IMR-90 (cell line): ENCODE measurements at places on chromosomes 7 and 10. TPM values are rescaled to one million over a fixed set of nuclear protein-coding genes. Genes with fewer than 3 reads are reported as not detected.
A peak's percentile ranks its signal among the peaks of the same experiment; 100 is the strongest.

The HTR5A gene
- not detected in 2 replicates for total RNA-seq

The FUOM gene
- total RNA-seq = 26.3 and 28.1 TPM in 2 replicates

The ZNF398 gene
- total RNA-seq = 7.9 and 9.2 TPM in 2 replicates

The VSIR gene
- total RNA-seq = 5.0 and 5.3 TPM in 2 replicates

The SNX10 gene
- total RNA-seq = not detected in 2 replicates

The PNLIP gene
- not detected in 2 replicates for total RNA-seq

The RAMP3 gene
- total RNA-seq = not detected in 2 replicates

The TEX36 gene
- total RNA-seq = not detected in 2 replicates

The EXOC6 gene
- 11.5 and 29.2 TPM in 2 replicates for total RNA-seq

The OR2A12 gene
- total RNA-seq = not detected in 2 replicates

The RARRES2 gene
- total RNA-seq = not detected in 2 replicates

The AGAP4 gene
- total RNA-seq = 1.8 and 1.9 TPM in 2 replicates

The CRHR2 gene
- not detected in 2 replicates for total RNA-seq

The ZPBP gene
- not detected in 2 replicates for total RNA-seq

- no peak for DNase-seq
These were observed 42.4 kb upstream of the FAM20C start for GRCh38 chr7:149791-150636.

GRCh38 chr7:125032943-125033342, 103.3 kb upstream of the POT1 start:
- DNase-seq = no peak

DNA sequence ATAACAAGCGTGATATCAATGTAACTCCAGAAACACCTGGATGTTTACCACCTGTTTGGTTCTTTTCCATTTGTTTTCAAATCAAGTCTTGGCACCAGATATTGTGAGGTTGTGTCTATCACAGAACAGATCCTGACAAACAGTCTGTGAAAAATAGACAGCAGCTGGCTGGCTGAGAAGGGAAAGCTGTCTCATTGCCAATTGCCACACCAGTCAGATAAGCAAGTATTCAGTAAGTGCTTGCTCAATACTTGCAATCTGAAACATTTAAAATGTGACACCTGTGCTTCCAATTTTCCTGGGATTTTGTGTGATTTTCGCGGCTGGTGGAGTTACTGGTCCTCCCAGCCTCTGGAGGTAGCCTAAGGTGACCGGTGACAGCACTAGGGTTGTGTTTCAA, 147.9 kb upstream of the MYO3A start:
- DNase-seq = no peak

GRCh38 chr7:73828107-73828803, 2.5 kb upstream of the CLDN4 start:
- DNase-seq = peak; percentile 64

- DNase-seq = no peak
These were observed 678.2 kb downstream of the GRM8 start for GRCh38 chr7:126574276-126575250.

DNA sequence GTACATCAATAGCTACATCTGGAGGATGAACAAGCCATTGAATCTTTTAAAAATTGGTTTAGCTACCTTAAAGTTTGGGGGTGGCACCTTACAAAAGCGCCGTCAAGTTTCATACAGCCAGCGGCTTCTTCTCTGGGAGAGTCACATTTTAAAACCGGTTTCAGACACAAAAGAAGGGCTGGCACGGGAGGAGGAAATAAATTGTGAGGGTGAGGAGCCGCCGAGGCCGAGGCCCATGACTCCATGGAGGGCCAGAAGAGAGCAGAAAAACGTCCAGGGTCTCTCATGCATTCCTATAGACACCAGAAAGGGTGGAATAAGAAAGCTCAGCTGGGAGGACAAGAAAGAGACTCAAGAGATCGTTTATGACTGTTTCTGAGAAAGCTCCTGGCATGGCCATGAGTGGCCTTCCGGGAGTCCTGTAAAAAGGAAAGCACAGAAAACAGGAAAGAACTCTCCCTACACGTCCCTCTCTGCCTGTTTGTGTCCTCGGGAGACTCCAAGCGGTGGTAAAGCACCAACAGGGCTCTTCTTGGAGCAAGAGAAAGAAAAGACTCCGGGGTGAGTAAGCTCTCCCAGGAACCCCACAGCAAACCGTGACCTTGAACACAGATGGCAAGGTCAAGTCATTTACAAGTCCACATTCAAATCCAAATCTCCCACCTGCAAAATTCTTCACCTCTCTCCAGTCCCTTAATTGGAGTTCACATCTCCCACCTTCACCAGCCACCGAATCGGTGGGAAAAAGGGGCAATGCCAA, 1.8 kb downstream of the FRAT2 start:
- DNase-seq = peak; percentile 87

- DNase-seq = peak; percentile 73
These were observed 17.0 kb downstream of the IL15RA start for GRCh38 chr10:5960070-5960972.

GRCh38 chr10:124651402-124651891, 92.7 kb downstream of the FAM53B start:
- DNase-seq = no peak

- DNase-seq = no peak
These were observed 145.6 kb downstream of the PFKFB3 start for GRCh38 chr10:6348096-6348874.

GRCh38 chr7:155190688-155191087, 107.0 kb upstream of the INSIG1 start:
- DNase-seq = no peak

DNA sequence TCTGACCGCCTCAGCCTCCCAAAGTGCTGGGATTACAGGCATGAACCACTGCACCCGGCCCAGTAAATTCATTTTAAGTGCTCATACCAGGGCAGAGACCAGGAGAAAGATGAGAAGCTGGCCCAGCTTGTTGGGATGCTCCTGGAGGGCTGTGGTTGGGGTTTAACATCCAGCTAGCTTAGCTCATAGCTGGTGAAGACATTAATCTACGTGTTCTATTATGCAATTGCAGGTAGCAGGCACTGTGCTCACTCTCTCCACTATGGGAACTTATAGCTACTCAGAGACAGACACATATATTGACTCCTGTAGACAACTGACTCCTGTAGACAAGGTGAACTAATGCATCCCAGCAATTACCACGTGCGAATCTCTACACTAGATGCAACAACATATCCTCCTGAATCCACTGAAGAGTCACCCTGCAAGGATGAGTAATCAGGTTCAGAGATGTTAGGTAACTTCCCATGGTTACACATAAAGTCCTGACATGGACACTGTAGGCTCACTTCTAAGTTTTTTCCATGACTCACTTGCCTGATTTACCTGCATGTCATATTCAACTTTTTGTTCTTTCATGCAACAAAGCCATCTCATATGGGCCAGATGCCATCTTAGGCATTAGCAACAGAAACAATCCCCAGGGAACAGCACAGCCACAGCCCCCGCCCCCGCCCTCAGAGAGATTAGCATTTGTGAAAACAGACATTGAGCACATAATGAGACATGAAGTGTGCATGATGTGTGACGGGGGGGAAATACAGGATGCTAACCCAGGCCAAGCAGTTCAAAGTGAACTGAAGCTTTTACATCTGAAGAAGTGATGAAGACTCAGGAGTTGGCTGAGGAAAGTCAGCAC, 37.2 kb downstream of the ERLIN1 start:
- peak; percentile 58 for DNase-seq

DNA sequence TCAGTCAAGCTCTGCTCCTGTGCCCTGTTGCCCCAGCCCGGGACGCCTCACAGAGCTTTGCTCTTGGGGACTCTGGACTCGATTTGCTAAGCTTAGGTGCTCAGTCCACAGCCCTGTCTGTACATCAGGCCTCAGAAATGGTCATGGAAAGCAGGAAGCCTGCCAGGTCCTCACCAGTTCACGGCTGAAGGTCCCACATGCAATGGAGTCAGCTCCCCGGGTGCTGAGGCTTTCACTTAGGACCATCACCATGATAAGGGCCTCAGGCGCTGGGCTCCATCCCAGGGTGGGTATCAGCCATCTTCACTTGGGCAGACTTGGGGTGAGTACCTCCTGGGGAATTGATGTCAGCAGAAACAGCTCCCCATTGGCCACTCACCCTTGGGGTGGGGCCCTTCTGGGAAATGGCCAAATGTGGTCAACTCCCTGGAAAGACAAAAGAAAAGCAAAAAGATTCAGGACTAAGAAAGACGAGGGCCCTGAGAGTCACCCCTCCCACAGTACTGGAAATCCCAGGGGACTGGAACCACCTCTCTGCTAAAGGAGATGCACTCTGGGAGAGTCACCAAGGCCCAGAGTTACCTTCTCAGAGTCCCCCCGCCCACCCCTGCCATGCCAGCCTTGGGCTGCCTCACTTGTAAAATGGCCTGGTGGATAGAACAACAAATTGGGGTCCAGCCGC, 37.6 kb downstream of the FAM53B start:
- DNase-seq = no peak

GRCh38 chr10:124419635-124420034, 912 bp upstream of the OAT start:
- no peak for DNase-seq

DNA sequence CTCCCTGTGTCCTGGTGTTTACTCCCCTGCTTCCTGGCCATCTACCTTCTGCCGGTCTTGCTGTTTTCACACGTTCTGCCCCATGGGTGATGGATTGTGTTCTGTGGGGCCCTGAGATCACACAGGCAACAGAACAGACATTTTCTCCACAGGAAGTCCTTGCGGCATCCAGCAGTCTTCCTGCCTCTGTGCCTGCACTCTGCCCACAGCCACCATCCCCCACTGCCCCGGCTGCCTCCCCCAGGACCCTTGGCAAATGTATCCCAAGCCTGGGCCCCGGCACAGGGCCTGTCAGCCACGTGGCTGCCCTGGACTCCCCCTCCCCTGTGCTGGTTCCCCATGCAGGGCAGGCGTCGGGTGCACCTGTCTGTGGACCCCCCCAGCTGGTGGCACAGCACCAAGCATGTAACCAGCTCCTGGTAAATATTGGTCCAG, 184.2 kb downstream of the WDR37 start:
- no peak for DNase-seq

DNA sequence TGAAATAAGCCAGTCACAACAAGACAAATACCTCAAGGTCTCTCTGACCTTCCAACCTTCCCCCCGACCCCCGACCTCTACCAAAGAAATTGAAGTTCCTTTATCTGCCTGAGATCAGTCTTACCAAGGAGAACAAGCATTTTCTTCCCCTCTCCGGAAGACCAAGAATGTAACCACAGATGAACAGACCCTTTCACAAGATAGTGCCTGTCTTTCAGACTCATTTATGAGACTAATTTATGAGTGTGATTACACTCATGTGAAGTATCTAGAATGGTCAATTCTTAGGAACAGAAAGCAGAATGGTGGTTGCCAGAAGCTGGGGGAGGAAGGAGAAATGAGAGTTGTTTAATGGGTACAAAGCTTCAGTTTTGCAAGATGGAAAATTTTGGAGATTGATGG, 108.9 kb upstream of the MKLN1 start:
- no peak for DNase-seq

DNA sequence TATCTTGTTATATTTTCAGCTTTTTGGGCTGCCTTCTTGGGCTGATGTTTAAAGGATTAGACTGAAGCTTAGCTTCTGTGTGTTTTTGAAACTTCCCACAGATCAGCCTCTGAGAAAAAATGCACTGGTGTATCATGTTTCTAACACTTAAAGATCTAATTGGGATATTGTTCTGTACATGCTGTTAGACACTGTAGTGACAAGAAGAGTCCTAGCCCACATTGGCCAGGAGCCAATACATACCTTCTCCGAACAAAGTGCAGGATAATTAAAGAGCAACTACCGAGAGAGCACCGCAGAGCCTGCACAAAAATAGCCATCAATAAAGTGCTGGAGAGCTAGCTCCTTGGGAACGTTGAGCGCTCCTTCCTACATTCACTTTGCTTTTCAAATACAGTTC, 289.4 kb upstream of the SP8 start:
- DNase-seq = no peak

DNA sequence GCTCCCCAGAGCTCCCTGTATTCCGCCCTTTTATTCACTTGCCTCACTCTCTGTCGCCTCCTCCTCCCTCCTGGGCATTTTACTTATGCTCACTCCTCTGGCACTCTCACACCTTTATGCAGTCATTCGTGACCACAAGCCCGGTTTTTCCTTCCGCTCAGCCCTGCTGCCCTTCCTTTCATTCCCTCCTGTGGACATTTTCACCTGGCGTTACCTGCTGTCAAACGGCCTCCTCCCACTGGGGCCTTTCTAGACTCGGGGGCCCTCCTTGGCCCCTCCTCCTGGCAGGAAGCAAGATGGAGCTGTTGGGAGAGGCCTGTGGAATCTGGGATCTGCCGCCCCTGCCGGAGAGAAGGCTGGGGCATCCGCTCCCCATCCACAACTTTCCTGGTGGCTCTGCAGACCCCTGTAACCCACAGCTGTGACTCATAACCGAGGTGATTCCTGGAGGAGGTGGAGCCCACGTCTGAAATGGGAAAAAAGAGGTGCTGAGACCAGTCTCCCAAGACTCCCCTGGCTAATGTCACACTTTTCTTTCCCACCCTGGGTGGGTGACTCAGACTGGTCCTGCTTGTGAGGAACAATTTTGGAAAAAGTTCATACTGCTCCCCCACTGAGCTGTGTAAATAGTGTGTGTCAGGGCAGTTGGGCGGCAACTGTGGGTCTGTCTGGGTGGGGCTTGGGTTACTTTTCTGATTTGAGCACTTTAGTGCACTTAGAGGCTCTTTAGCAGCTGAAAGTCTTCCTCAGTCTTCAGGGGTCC, 1.2 kb downstream of the VCL start:
- DNase-seq = peak; percentile 86

DNA sequence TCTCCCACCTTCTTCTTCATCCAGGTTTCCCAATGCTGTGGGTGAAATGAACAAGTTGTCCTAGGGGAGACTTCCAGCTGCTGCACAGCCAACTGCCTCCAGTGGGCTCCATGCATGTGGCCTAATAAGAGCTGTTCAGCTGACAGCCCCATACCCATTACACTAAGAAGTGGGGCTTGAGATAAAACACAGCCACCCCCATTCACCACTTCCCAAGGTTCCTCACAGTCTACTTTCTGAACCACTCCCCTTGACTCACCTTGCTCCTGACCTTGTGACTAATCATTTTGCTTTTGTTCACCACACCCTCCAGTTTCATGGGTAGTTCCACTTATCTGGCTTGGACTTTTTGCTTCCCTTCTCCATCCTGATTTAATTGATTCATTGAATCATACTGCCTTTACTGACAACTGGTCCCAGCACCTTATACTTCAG, 119.3 kb downstream of the CABCOCO1 start:
- DNase-seq = peak; percentile 11

DNA sequence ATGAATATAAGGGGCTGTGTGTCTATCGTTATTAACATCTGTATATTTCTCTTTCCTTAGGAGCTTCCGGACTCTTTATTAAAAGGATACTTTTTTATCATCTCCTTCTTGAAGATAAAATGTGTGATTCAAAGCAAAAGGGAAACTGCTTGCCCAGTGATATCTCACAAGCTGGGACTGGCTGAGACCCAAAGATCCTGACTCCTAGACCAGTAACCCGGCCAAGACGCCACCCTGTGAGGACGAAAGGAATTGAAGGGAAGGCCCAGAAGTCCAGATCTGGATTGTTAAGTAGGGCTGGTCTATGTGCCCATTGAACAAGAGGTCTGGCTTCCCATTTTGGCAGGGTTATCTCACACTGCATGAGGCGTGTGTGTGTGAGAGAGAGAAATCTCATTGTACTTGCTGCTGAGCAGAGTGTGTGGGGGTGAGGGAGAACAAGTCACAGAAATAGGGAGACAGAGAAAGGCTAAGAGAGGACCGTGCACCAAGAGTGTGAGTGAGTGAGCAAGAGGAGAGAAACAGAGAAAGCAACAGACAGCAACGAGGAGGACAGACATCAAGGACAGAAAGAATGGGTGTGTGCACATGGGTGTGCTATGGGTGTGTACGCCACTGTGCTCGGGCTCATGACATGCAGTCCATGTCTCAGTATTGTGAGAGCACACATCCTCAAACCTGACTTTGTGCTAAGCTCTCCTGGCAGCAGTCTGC, 75.4 kb downstream of the PLXNA4 start:
- DNase-seq = no peak
